ENCODE measurements at places on chromosomes 1 and 21.

GRCh38 chr1:109793486-109794318 is 30.0 kb upstream of the EPS8L3 start:
- peak; percentile 29 for DNase-seq

DNA sequence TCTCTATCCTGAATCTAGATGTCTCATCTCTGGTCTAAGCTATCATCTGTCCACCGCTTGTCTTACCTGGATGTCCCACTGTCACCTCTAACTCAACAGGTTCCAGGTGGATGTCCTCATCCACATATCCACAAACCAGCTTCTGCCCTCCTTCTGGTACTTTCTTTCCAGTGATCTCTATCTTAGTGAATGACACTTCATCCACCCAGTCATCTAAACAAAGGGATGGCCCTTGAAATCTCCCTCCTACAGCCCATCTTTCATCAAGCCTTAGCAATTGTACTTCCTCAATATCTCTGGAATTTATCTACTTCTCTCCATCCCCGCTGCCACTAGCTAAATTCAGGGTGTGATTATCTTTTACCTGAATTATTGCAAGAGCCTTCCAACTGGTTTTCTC is 33.9 kb upstream of the SERBP1 start:
- DNase-seq, result no peak

GRCh38 chr1:231407547-231408396 is 14.3 kb downstream of the EGLN1 start:
- no peak for DNase-seq

DNA sequence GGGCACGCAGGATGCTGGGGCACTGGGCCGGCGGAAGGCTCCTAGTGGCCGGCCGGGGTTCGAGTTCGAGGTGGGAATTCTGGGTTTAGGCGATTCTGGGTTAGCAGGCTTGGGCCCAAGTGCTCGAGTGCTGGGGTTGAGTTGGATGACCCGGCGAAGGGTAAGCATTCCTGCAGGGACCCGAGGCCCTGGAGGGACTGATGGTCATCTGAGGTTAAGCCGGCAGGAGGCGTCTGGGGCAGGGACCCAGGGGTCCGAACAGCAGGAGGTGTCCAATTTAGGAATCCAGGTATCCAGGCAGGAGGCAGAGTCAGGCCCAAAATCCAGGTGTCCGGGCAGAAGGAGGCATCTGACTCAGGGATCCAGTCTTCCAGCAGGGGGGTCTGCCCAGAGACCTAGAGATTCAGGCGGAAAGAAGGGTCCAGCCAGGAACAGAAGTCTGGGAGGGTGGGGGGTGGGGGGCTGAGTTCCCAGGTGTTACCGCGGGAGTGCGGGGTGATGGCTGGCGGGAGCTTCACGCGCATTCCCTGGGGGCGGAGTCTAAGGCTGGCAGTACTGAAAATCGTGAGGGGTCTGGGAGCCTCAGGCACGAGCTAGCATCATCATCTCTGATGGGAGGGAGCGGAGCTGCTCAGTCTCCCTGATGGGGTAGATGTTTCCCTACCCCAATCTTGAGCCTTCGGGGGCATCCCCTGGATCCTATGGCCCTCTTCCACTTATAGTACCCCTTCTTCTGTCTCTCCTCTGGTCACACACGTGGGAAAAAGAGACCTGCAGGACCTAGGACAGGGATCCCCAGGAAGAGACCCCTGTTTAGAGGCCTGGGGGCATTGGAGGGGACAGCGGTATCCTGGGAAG is 585 bp downstream of the GPR3 start:
- no peak for DNase-seq

DNA sequence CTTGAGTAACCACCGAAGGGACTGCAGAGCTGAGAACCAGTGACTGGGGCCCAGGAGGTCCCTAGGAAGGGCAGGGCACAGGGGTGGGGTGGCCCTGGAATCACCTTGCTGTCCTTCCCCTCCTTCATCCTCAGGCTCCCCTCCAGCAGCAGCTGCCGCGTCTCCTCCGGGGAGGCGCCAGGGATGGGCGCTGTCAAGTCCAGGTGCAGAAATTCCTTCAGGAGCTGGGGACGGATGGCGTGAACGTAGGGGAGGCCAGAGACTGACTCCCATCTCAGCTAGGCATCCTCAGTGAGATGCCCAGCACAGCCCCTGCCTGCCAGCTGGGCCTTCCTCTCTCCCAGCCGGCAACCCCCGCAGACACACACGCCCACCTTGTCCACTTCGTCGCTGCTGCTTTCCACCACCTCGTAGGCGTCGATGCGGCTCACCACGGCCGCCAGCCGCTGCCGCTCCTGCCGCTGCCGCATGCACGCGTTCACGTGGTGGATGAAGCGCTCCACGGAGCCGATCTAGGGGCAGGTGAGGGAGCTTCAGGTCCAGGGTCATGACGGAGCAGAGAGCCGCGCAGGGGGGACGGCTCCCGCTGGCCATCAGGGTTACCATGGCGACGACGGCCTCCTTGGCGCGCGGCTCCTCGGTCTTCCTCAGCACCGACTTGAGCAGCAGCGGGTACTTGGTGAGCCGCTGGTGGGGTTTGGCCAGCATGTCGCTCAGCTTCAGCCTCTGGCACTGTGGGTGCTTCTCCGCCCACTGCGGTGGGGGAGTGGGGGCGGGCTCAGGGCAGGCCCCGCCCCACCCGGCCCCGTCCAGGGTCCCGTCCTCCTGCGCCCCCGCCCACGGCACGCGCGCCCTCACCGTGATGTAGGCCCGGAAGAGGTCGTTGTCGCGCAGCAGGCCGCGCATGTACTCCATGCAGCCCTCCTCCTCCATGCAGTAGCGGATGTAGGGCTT is 4.4 kb upstream of the TNFRSF25 start:
- no peak for DNase-seq

GRCh38 chr1:110209715-110210603 is at the start of gene KCNC4:
Gene KCNC4 (plus strand): TSS chr1:110210314. CDS start chr1:110211500, 1,186 bp downstream.
- peak; percentile 90 for DNase-seq

DNA sequence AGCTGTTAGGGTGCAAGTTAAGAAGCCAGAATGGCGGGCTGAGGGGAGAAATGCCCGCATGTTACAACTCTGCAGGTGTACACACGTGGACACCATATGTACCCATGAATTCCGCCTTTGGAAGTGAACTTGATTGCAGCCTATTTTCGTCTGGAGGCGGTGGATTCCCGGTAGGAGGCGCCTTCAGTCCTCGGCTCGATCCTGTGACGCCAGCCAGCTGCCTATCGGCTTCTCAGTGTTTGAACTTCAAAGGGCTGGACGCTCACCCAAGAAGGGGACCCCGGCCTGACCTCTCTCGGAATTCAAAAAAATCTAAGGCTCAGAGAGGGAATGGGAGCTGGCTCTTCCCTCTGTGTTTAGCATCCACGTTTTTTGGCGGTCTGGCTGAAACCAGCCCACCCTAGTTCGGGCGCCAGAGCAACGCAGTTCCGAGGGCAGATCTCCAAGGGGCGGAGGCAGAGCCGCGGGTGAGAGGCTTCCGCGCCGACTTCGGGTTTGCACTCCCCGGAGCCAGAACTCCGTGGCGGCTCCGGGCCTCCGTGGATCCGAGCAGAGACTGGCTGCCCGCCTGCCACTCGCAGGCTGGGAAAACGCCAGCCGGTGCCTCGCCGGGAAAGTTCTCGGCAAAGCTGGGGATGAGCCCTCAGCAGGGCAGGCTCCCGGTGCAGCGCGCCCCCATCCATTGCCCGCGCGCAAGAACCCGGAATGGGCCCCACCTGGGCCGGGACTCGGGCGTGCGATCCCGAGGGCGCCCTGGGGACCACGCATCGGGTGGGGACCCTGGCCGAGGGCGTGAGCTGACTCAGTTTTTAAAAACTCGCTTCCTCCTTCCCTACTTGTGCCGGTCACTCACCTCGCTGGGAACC is 996 bp upstream of the TMEM51 start:
- peak; percentile 9 for DNase-seq

DNA sequence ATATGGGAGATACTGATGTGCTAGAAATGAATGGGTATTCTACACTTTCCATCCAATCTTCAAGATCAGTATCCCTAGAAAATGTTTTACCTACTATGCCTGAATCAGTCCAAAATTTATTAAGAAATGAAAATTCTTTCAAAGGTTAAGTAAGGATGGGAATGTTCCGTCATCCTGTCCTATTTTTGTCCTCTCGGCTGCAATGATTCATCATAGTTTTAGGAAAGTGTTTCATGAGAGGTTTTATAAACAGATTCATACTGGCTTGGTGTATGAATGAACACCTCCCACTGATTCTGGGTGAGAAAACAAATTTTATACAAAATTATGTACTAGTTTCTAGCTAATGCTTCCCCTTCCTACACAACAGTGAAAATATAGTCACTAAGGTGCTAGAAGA is 504.6 kb upstream of the NR5A2 start:
- DNase-seq, result no peak

DNA sequence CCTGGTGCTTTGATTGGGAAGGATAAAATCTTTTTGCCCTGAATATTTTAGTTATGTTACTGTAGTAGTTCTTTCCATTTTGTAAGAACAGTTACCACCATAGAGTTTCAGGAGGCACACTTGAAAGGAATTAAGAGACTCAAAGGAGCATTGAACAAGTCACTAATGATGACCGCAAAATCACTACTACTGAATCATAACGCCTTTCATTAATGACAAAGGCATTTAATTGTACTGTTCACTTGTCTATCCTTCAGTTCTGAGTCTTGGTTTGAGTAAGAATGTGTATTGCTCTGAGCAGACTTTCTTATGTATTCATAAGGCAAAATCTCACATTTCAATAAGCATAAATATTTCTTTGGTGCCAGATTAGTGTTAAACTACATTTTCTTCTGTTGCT is 24.9 kb downstream of the LHX9 start:
- DNase-seq, result no peak

- no peak for DNase-seq
Measured at GRCh38 chr1:27433706-27434105, 41.3 kb downstream of the GPR3 start.

DNA sequence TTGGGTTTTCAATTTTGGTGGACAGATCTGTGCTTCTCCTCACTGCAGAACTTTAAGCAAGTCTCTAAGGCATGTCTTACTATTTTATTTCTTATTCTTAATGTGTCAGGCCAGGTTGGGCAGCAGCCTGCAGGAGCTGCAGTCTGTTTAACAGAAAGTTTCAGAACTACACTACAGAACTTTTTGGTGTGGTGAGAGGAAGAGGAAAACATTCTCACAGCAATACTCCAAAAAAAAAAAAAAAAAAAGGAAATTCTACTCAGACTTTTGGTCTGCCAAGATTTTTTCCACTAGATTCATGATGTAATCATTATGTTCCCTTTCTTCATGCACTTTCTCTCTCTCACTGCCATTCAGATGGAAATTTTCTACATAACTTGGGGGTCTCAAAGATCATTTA is 255.2 kb downstream of the COL11A1 start:
- no peak for DNase-seq

DNA sequence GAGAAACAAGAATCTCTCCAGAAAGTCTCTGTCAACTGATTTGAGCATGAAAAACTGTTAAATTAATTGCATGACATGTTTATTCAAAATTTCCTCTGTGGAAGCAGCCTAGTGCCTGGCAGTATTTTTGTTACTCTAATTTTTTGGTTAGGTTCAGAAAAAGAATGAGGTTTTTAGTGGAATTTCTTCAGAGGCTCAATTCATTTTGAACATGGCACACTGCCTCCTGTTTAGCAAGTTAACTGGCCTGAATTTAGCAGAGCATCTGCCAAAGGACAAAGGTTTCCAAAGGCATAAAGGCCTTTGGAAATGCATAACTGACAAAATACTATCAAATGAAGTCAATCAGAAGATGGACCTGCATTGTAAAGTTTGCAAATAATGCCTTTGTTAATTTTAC is 1326.5 kb downstream of the PLA2G4A start:
- no peak for DNase-seq

DNA sequence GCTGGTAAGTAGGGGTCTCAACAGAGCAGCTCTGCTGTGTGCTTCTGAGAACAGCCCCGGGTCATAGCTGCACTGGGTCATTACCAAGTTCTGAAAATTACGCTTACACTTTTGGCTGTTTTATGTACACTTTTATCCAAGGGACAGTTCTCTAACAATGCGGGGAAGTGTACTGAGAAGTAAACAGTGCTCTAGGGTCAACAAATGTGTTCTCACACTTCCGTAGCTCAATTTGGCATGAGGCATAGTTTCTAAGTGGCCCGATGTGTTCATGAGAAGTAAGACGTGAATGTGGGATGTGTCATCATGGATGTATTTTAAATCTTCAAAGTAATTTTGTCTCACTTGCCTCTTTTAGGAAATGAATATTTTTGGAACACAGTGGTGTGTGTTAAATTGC is 10.9 kb upstream of the VAMP3 start:
- DNase-seq, result no peak

DNA sequence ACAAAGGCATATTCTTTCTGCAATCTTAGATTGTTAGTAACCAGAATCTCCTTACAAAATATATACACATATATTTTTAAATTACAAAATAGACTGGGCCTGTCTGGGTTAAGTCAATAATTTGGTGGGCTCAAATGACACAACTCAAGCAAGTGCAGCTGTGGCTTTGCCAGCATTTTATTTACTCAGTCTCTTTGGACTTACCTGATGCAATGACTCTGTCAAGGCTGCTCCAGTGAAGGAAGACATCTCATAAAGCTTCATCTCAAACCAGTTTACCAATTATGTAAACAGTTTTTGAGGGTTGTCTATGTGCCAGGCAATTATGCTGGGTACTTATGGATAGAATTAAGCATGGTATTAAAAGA is 22.8 kb upstream of the ABCA4 start:
- DNase-seq, result no peak

GRCh38 chr1:28111157-28111556 is 22.7 kb upstream of the EYA3 start:
- DNase-seq, result no peak

DNA sequence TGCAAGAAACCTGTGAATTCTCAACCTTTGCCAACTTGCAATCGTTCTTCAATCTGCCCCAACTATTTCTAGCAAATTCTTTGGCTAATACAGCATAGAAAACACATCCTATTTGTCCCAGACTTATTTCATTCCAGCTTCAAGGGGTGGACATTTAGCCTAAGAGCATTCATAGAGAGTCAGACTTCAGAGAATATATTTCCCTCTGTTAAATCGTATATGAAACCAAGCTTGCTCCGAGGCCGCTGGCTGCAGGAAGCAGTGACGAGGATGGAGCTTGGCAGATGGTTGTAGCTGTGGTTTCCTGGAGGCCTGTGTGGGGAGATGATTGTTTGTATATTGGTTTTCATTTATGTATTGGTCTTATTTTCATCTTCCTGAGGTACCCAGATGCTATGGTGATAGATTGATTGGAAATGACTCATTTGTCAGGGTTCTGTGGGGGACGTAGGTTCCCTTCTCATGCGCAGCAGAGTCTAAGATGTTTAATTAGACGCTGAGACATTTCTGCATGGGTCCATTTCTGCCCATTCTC is 26.1 kb downstream of the MAN1C1 start:
- DNase-seq, result peak; percentile 77

- DNase-seq, result no peak
Measured at GRCh38 chr21:43684424-43684823, 25.1 kb downstream of the RRP1B start.

Data from T-helper 2 cell treated with Interferon-gamma antibody and Interleukin-4, amounts not matched to agents 5 μg/mL and 100 μg/mL, for 36 hours (primary cell).